ENCODE measurements at places on chromosomes 6 and 20. TPM values are rescaled to one million over a fixed set of nuclear protein-coding genes. Genes with fewer than 3 reads are reported as not detected.

The FAM83B gene
- total RNA-seq, result not detected

The DEFB132 gene
- not detected for total RNA-seq

The TOX2 gene
- 0.93 TPM for total RNA-seq

The C6orf141 gene
- 0.46 TPM for total RNA-seq

The OR11A1 gene
- not detected for total RNA-seq

The ACSS1 gene
- 55.3 TPM for total RNA-seq

The HLA-DRB1 gene
- 37.0 TPM for total RNA-seq

The HEY2 gene
- not detected for total RNA-seq

The SLC13A3 gene
- 0.10 TPM for total RNA-seq

The CST3 gene
- 0.48 TPM for total RNA-seq

The FOXS1 gene
- total RNA-seq, result not detected

The SLC24A3 gene
- total RNA-seq, result not detected

The SMLR1 gene
- not detected for total RNA-seq

The MYLIP gene
- 18.0 TPM for total RNA-seq

The CLIC1 gene
- total RNA-seq, result 538 TPM

The INSM1 gene
- not detected for total RNA-seq

The HLA-DMB gene
- total RNA-seq, result 9.6 TPM

The SERAC1 gene
- total RNA-seq, result 7.1 TPM

The ITPR3 gene
- total RNA-seq, result 56.4 TPM

The POPDC3 gene
- not detected for total RNA-seq

The GTSF1L gene
- not detected for total RNA-seq

The CHD6 gene
- 49.8 TPM for total RNA-seq

The MUCL3 gene
- not detected for total RNA-seq

The PNLDC1 gene
- total RNA-seq, result 0.43 TPM

The BPIFB1 gene
- total RNA-seq, result not detected

The SRMS gene
- not detected for total RNA-seq

The LTB gene
- 1,438 TPM for total RNA-seq

The NFS1 gene
- total RNA-seq, result 24.7 TPM

The GHRH gene
- not detected for total RNA-seq

The FAM83D gene
- 12.9 TPM for total RNA-seq

The MOG gene
- not detected for total RNA-seq

The KIAA0408 gene
- total RNA-seq, result 3.4 TPM

The MTFR2 gene
- total RNA-seq, result 12.7 TPM

The RIPPLY2 gene
- total RNA-seq, result not detected

The ALDH8A1 gene
- 0.81 TPM for total RNA-seq

The MYH7B gene
- total RNA-seq, result 0.22 TPM

The ECT2L gene
- total RNA-seq, result not detected

The PTK6 gene
- 0.48 TPM for total RNA-seq

The LTA gene
- 29.6 TPM for total RNA-seq

The RFX6 gene
- not detected for total RNA-seq

The PMEPA1 gene
- 1.1 TPM for total RNA-seq

The CST5 gene
- total RNA-seq, result not detected

The SCRT2 gene
- not detected for total RNA-seq

The RAET1G gene
- not detected for total RNA-seq

The LAMA2 gene
- not detected for total RNA-seq

The SERPINB6 gene
- 17.6 TPM for total RNA-seq

The ANGPT4 gene
- not detected for total RNA-seq

The BCAS1 gene
- 0.05 TPM for total RNA-seq

The HLA-DRB5 gene
- total RNA-seq, result 3.7 TPM

The RBL1 gene
- 41.5 TPM for total RNA-seq

The STX11 gene
- 9.9 TPM for total RNA-seq

The ID4 gene
- total RNA-seq, result not detected

The CD24 gene
- total RNA-seq, result 0.10 TPM

The RNF144B gene
- total RNA-seq, result 2.8 TPM
